ENCODE measurements at places on chromosomes 12 and 14.

GRCh38 chr12:102954134-102954533 is 3.3 kb upstream of the ASCL1 start:
- DNase-seq: no peak

DNA sequence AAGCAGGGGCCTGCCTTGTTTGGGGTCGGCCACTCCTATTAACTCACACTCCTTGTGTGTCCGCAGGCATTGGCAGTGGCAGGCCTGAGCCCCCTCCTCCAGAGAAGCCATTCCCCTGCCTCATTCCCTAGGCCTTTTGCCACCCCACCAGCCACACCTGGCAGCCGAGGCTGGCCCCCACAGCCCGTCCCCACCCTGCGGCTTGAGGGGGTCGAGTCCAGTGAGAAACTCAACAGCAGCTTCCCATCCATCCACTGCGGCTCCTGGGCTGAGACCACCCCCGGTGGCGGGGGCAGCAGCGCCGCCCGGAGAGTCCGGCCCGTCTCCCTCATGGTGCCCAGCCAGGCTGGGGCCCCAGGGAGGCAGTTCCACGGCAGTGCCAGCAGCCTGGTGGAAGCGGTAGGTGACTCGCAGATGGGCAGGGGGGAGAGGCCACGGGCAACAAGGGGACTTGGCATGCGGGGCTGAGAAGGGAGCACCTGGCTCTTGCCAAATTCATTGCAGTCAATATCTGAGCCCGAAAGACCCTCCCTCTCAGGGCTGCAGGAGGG is 106.3 kb upstream of the FKBP4 start:
- DNase-seq: no peak

GRCh38 chr12:51941011-51941581 is 10.4 kb upstream of the ACVR1B start:
- no peak for DNase-seq

DNA sequence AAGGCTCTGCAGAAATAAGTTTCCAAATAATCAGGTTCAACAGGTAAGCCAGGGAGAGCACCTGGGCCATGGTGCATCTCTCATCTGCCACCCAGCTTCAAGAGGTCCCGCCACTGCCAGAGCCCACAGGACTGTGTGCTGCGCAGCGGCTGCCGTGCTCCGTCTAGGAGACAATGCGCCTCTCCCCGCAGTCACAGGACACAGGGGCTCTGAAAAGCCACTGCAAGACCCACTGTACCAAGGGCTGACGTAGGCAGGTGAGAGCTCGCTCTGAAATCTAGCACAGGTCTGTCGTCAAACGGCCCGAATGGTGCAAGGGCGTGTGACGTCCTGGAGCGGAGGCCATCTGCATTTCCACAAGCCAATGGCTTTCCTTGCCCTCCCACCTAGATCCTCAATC is 201.1 kb downstream of the CALM1 start:
- DNase-seq: no peak

DNA sequence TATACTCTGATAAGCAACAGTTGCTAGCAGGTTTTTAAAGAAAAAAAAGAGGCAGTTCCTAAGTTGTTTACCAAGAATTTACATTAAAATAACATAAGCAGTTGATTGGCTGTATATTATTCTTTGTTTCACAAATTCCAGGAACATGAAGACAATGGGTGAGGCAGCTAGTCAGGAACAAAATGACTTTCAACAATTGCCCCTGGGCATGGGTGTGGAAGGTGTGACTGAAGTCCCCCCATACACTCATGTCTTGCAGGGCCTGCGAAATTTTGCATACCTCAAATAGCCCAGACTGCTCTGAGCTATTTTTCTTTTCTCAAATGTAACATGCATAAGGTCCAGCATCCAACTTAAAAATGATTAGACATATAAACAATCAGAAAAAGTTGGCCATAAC is 267.2 kb upstream of the DIO3 start:
- no peak for DNase-seq

DNA sequence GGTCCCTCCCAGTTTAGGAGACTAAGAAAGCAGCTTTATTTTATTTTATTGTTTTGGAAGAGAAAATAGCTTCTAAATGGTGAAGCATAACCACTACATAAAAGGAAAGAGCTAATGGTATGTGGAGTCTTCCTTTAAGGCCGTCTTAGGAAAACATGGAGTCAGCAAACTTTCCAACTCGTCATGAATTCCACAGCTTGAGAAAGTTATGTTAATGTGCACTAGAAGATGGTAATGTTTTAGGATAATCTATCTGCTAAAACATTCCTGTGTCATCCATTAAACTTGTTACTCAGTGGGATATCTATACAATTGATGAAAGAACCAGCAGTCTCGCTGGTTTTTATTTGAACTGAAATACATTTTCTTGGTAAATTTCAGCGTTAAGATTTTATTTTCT is 448.4 kb upstream of the SEL1L start:
- DNase-seq: no peak

GRCh38 chr12:128078301-128078971 is 188.5 kb upstream of the TMEM132C start:
- no peak for DNase-seq

- no peak for DNase-seq
Observed at GRCh38 chr14:32697114-32697513, 241.6 kb upstream of the NPAS3 start.

DNA sequence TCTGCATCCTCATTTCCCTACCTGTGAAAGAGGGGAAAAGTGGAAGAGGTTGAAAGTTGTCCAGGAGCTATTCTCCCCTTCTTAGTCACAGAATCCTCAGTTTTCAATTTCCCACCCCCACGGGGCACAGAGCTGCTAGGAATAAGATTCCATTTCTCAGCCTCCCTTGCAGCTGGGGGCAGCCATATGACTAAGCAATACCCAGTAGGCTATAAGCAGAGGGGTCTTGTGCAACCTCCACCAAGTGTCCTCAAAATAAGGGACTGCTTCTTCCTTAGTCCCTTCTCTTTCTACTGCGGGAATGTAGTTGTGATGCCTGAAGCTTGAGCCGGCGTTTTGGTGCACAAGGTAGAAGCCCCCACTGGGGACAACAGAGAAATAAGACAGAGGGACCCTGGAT is 40.9 kb downstream of the VWF start:
- no peak for DNase-seq

DNA sequence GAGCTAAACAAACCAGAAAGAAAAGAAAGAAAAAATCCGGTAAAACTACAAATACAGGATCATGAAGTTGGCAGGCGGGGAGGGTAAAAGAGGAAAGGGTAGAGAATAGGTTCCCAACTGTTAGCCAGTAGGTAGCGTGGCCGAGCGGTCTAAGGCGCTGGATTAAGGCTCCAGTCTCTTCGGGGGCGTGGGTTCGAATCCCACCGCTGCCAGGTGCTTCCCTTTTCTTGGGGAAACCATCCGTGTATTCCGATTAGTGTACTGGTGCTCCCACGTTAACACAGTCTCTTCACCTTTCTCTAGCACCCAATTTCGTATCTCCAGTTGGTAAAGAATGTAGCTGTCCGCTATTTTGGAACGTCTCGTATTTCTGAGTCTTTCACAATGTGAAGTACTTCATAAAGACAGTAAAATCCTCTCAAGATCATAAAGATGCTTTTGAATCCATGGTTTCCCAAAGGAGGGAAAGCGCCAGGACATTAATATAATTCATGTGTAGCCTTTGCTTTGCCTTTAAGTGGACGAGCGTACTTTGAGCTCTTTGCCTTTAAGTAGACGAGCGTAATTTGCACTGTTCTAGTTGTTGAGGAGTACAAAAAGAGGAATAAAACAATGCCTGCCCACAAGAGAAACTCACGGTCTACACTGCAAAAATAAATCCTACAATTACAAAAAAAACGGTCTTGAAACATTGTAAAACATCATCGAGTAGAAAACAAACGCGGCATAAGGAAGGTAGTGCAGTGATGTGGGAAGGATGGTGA is 19.0 kb upstream of the RNASE12 start:
- DNase-seq: peak; percentile 77

GRCh38 chr12:108594-108993 is 42.0 kb downstream of the IQSEC3 start:
- DNase-seq: no peak

- peak; percentile 7 for DNase-seq
Observed at GRCh38 chr14:61812347-61813095, 50.3 kb downstream of the SNAPC1 start.

DNA sequence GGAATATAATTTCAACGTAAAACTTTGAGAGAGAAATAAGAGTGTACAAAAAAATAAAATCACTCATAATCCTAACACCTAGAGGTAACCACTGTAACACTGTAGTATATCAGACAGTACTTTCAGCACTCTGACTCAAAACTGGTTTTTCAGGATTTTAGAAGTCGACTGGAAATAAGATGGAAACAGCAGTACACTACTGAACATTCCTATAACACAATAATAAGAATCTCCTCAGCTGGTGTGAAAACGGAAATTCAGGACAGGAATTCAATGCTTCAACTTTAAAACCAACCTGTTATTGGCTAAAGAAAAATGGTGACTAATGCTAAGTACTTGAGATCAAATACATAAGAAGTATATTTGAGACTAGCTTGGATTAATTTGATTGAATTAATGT is 12.3 kb upstream of the PITPNM2 start:
- DNase-seq: no peak

GRCh38 chr14:21791749-21792148 is 118.1 kb upstream of the OR4E1 start:
- no peak for DNase-seq

DNA sequence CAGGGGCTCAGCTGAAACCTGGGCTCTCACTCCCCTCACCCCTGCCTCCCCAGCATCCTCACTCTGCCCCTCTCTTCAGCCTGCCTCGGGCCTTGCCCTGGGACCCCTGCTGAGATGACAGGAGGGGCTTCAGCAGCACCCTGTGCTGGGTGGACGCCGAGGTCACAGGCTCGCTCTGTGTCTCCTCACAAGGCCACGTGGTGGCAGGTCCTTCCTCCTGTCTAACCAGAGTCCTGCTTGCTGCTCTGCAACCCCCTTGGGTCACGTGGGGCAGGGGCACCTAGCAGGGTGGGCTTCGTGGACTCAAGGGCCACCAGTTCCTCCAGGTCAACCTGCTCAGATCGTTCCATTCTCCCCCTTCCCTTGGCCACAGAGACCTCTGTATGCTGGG is 90.4 kb downstream of the TMEM121 start:
- DNase-seq: no peak

GRCh38 chr14:99576761-99577705 is 27.0 kb downstream of the CCDC85C start:
- DNase-seq: no peak

GRCh38 chr12:104219361-104219892 is 3.8 kb downstream of the TXNRD1 start:
- no peak for DNase-seq

DNA sequence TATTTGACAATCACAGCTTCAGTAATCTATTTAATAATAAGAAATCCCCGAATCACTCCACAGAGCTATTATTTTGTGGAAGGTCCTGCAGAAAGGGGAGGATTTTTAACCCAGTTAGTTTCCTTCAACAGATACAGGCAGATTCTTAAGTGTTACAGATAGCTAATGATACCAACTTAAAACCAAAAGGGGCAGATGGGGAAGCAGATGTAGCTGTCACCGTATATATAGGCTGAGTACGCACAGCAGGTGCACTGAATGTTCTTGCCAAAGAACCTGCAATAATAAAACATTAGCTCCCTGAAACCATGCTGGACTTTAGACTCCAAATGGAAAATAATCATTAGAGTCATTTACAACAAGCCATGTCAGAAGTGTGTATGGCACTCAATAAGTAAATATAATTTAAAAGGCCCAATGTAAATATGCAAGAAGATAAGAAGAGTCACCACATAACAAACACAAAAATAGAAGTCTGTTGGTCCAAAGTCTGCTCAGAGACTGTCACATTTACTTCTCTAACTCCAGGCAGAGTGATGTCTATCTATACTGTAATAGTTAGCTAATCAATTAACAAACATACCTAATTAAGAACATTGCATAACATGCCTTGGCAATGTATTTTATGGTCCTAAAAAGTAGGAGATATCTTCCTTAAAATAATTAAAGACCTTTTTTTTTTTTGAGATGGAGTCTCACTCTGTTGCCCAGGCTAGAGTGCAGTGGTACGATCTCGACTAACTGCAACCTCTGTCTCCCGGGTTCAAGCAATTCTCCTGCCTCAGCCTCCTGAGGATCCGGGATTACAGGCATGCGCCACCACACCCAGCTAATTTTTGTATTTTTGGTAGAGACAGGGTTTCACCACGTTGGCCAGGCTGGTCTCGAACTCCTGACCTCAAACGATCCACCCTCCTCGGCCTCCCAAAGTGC is 78.8 kb downstream of the SEC23A start:
- DNase-seq: no peak

- no peak for DNase-seq
Observed at GRCh38 chr14:82094829-82095345, 561.2 kb upstream of the SEL1L start.

- no peak for DNase-seq
Observed at GRCh38 chr12:74770552-74770951, 232.9 kb downstream of the ATXN7L3B start.

DNA sequence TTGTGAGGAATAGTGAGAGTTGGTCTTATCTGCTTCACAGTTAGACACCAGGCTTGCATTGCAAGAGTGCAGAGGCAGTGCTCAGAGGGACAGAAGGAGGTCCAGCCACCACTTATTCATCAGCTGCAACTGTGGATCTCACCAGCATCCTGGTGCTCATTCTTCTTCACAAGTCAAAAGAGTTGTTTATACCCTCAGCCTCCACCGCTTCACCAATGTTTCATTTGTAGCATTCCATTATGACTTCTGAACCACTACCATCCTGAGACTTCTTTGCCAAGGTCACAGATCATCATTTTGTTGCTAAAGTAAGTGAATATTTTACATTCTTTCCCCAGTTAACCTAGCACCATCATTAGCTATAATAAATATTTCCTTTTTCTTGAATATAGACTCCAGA is 230.5 kb upstream of the KITLG start:
- no peak for DNase-seq

GRCh38 chr12:88951177-88951576 is 370.9 kb upstream of the KITLG start:
- no peak for DNase-seq

- DNase-seq: no peak
Observed at GRCh38 chr12:104668274-104668718, 211.5 kb downstream of the CHST11 start.

DNA sequence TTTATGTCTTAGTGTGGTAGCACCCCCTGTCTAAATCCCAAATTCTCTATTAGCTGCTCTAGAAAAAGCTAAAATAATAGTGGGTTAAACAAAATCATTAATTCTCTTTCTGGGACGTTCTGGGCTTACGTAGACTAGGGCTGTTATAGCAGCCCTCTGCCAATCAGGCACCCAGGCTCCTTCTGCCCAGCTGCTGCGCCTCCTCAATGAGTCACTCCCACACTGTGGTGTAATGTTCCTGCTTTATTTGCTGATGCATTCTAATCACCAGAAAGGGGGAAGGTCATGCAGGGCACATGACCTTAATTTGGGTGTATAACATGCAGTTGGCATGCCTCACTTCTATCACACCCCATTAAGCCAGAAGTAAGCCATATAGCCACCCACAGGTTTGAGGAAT is 294.5 kb downstream of the GALC start:
- no peak for DNase-seq

- no peak for DNase-seq
Observed at GRCh38 chr12:62882696-62883095, 52.3 kb downstream of the PPM1H start.

DNA sequence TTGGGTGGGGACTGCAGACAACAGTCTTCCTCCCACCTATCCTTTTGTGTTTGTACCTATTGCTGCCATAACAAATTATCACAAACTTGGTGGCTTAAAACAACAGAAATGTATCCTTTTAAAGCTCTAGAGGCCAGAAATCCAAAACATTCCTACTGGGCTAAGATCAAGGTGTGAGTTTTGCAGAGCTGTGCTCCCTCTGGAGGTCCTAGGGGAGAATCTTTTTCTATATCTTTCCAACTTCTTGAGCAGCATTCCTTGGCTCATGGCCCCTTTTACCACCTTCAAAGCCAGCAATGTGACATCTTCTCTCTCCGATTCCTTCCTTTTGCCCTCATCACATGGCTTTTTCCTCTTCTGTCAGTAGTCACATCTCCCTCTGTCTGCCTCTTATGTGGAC is 190.6 kb downstream of the TTC8 start:
- DNase-seq: no peak

Measured in activated CD4-positive, alpha-beta T cell treated with anti-CD3 and anti-CD28 coated beads for 4 hours (primary cell).